ENCODE measurements at places on chromosomes 7 and 10.

GRCh38 chr10:75032813-75033212, 78.6 kb upstream of the SAMD8 start:
- DNase-seq, result no peak

- no peak for DNase-seq
These were observed 2.1 kb upstream of the COX19 start for GRCh38 chr7:977326-978048.

GRCh38 chr7:152975076-152975475, 215.5 kb downstream of the ACTR3B start:
- no peak for DNase-seq

- no peak for DNase-seq
These were observed 30.2 kb downstream of the WDR86 start for GRCh38 chr7:151379534-151380198.

DNA sequence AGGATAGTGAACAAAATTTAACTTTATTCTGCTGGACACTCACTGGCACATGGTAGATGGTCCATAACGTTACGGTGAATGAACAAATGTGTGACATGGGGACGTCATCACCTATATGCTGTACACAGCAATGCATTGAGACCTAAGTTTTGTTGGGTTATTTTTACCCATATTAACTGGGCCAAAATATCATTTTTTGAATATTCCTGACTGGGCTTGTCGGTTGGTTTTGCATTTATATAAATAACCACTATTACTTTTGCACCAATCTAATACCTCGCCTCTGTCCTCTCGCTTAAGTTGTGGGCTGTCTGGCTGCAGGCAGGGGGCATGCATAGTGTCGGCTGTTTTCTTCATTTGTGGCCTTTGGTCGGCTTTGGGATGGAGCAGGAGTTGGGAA, 161.7 kb downstream of the USP6NL start:
- no peak for DNase-seq

GRCh38 chr7:46015107-46015868, 94.2 kb upstream of the IGFBP3 start:
- no peak for DNase-seq

- no peak for DNase-seq
These were observed 8.7 kb downstream of the PGAM2 start for GRCh38 chr7:44056681-44057080.

DNA sequence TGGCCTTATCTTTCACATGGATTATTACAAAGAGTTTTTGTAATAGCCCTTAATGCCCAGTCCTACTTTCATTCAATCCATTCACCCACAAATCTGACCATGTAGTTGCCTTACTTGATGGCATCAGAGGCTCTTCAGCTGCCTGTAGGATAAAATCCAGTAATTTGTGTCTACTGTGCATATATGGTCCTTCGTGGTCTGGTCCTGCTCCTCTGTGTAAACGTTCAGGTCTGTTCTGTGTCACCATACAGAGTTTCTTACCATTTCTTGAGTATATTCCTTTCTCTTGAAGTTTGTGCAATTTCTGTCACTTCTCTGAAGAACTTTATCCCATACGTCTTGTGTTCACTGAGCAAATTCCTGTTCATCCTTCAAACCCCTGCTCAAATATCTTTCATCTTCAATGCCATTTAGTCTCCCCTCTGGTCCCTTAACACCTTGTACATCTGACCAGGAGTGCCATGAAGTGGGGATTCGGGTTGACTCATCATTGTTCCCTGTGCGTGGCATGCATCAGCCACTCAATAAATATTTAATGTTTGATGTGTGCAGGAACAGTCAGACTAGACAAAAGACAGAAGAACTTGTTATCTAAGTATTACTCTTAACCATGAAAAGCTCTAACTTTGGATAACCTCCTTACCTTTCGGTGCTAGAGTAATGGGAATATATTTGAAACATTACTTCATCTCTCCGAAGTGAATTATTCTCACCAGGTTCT, 98.6 kb upstream of the RPA3 start:
- no peak for DNase-seq

DNA sequence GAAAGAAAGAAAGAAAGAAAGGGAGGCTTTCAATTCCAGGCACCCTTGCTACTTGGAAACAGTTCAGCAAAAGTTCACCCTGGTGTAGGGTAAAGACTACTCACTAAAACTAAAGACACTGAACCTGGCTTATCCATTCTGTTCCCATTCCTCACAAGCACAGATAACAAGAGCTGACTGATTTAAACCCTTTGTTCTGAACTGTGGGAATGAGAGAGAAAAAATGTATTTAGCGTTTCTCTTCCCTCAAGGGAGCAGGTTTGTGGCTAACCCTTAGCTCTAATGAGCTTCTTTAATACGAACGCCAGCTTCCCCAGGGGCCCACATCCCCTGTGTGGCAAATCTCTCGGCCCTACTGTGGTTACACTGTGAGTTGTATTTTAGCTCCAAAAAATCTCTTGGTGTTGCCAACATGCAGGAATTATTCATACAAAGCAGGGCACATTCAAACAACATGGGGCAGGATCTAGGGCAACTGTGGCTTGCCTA, 23.3 kb downstream of the PRTFDC1 start:
- no peak for DNase-seq

- no peak for DNase-seq
These were observed 135.2 kb downstream of the CUX1 start for GRCh38 chr7:101952355-101953247.

DNA sequence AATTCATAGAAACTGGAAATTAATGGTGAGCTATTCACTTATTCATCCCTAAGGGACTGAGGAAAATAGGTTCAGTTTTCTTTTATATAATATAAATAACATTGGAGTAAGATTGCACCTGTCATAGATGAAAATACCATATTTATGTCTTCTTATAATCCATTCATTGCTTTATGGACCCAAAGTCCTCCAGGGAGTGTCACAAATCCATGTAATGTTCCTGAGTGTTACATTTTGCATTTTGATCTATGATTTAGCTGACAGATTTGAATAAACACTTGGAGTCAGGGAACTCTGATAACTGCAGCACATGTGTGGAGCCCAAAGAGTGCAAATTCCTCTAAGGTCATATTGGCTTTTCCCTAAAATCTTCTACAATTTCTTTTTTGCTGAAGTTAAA, 484.3 kb downstream of the MDFIC start:
- no peak for DNase-seq

- no peak for DNase-seq
These were observed 16.9 kb downstream of the CYP26A1 start for GRCh38 chr10:93090619-93091018.
